ENCODE measurements at places on chromosomes 3 and 15.

DNA sequence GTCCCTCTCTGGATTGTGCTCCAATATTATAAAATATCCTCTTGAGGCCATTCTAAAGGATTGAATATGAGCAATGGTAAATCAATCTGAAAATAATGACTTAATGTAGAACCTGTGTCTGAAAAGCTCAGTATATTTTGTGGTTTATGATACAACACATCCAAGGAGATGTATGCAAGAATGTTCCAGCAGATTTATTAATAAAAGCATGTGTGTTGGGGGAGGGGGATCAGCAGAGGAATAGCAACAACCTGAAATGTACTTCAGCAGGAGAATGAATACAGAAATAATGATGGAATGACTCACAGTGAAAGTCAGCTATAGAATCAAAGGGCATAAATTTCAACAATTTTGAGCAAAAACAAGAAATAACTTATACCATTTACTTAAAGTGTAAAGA is 56.7 kb upstream of the NUDT16 start:
- no peak for DNase-seq

- peak; percentile 7 for DNase-seq
Measured at GRCh38 chr3:139110072-139110830, 65.6 kb upstream of the PRR23C start.

GRCh38 chr3:187880441-187880840 is 135.2 kb upstream of the BCL6 start:
- no peak for DNase-seq

GRCh38 chr3:137764563-137765309 is 621 bp downstream of the SOX14 start:
- no peak for DNase-seq

DNA sequence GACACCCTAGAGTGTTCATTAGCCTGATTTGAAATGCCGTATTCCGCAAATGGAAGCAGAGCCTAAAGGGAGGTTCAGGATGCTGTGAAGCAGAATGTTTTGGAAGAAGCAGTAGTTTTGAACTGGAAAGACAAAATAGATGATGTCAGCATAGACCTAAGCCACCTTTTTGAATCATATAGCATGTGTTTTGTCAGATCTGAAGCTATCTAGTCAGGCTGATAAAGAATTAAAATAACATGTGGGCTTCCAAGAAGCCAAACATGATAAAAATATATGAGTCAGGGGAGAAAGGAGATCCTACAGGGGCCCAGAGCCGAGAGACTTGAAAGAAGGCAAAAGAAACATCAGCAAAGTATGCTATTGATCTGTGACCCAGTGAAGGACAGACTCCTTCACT is 47.2 kb upstream of the RASA2 start:
- no peak for DNase-seq

DNA sequence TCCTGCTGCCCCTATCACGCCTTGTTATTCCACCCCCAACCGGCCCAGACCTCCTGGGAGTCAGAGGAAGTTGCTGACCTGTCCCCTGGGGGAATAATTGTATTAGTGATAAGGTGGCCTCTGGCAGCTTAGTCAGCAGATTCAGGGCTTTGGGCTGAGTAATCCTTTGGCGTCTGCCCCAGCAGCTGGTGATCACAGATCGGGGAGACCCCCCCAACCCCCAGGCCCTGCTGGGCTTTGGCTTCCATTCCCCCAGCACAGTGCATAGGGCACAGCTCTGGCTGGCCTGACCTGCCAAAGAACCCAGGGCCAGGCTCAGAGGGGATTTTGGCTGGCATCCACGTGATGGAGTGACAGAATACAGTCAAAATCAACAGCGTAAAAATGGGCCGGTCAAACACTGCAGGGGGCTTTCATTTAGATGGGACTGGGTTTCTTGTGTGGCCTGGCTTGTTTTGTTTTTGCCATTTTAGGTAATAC is 3.9 kb upstream of the NR2E3 start:
- DNase-seq = no peak

DNA sequence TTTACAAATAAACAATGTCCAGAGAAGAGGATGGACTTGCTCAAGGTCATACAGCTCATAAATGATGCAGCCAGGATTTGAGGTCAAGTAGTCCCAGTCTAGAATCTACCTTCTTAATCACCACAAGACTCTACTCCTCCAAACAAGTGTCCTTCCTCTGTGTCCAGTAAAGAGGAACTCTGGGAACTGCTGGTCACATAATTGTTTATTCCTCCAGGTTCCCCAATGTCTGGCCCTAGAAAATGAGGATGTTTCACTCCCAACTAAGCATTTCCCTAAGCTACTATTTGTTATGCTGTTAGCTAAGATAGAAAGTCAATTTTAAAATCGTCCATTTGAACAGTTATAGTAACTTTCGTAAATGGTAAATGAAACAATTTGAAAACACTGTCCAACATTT is 192.4 kb downstream of the FHIT start:
- DNase-seq = no peak

DNA sequence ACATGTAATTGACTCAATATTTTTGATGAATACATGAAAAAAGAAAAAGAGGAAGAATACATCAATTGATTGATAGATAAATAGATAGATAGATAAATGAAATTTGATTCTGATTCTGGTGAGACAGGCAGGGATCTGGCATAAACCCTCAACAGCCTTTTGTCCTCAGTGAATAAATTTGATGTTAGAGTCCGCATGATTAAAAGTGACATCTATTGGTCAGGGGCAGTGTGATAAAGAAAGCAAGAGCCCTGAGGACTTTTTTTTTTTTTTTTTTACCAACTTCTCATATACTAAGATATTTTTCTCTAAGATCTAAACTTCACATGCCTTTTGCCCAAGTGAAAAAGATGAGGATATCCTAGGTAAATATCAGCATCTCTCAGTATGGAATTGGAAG is 216.4 kb downstream of the LRRC3B start:
- DNase-seq = no peak

- no peak for DNase-seq
Measured at GRCh38 chr3:60240492-60240891, 1010.8 kb downstream of the FHIT start.

Measured in stimulated activated CD8-positive, alpha-beta memory T cell treated with anti-CD3 and anti-CD28 coated beads, Interleukin-4, amount 100 ng/mL, for 48 hours (primary cell).